ENCODE measurements at places on chromosomes 1 and 21.
A peak's percentile ranks its signal among the peaks of the same experiment; 100 is the strongest.

DNA sequence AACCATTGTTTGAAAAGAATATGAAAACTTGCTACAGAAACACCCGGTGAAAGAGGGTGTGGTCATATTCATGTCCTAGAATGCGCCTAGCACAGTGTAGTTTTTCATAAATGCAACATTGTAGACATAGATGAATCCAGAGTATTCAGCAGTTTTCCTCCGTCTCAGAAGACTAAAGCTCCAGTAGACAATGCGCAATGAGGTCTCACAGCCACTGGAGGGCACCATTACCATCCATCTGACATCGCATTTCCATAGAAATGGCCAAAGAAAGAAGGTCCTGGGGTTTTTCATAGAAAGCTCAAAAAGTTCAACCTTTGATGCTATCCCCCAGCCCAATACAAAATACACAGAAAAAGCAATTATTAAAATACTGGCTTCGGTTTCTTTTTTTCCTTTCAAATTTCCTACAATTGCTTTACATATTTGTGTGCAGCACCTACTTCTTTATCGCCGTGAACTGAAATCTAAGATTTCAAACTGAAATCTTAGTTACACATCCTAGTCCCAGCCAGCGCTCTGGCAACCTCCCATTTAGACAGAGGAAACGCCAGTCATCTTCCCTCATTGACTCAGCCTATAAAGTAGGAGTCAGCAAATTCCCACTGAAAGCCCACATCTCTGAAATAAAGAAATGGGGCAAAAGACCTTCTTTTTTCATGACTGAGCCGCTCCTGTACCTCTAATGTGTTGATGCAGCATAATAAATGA is 3.9 kb upstream of the CD58 start:
- peak; percentile 72 for DNase-seq

GRCh38 chr1:160647329-160647720 is 481 bp upstream of the SLAMF1 start:
- DNase-seq, result no peak

DNA sequence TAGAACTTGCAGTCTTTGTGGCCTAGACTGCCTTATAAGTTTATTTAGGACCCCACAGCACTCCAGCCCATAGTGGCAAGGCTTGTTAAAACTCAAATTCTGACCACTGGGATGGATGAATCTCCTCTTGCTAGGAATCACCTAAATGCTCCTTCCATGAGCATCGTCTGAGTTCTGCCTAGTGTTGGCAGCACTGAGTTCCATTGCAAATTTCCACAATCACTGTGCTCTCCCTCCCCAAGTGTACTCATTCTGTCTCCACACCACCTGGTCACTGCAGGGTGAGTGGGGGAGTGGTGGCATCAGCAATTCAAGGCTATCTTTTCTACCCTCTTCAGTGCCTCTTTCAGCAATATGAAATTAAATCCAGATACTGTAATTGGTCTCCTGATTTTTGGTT is 46.7 kb upstream of the PTBP2 start:
- DNase-seq, result no peak

DNA sequence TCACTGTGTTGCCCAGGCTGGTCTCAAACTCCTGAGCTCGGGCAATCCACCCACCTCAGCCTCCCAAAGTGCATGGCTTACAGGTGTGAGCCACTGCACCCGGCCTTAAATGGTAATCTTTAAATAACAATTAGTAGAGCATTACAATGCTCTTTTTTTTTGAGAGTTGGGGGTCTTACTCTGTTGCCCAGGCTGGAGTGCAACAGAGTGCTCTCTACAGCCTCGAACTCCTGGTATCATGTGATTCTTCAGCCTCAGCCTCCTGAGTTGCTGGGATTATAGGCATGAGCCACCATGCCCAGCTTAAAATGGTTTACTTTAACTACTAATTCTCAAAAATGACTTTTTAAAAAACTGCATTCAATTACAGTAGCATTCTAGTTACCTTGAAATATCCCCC is 52.2 kb downstream of the PIK3R3 start:
- DNase-seq, result no peak

- DNase-seq, result no peak
These were observed 15.7 kb upstream of the PKN2 start for GRCh38 chr1:88668405-88668804.

- peak; percentile 100 for DNase-seq
These were observed at the start of gene JUN for GRCh38 chr1:58783993-58784757. Gene JUN (minus strand): TSS chr1:58784047. CDS start chr1:58783070, 977 bp downstream.

GRCh38 chr21:37058261-37058660 is 14.6 kb downstream of the PIGP start:
- DNase-seq, result no peak

DNA sequence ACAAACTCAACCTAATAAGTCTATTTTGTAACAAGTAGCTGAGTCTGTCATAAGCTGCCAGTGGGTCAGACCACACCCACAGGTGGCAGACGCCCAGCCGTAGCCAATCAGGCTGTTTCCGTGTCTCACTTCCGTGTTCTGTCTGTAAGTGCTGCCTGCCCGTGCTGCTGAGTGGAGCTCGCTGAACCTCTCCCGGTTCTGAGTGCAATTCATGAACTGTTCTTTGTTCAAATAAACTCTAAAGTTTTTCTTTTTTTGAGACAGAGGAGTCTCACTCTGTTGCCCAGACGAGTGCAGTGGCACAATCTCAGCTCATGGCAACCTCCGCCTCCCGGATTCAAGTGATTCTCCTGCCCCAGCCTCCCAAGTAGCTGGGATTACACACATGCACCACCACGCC is 25.1 kb downstream of the POFUT2 start:
- DNase-seq, result no peak

DNA sequence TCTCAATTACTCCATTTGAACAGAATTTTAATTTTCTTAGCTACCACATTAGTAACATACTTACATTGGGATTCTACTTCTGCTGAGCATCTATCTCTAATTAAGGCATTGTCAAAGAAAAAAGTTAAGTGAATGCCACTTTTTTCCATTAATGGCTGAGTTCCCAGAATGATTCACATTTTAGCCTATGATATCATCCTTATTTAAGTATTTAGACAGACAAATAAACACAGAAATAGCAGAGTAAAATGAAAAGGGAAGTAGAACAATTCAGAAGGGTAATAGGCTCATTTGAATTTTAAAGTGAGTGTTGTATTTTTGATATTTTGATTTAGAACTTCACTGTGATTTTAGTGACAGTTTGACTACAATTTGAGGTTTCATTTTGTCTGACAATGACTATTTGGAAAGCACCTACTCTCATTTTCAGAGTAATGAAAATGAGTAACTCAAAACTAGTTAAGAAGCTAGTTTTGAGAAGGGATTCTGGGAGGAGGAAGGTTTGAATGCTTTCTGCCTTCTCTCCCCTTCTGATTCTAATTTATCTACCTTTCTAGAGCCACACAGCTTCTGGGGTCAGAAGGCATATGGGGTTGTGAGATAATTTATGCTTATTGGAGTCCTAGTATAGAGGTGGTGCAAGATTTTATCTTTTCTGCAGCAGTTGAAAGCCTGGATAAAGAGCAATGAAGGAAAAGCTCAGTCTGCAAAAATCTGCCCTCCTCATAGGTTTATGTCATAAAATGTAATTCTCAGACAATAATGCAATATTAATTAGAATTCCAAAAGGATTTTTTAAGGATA is 15.5 kb downstream of the LYPLAL1 start:
- peak; percentile 96 for DNase-seq

- no peak for DNase-seq
These were observed 65.8 kb downstream of the LMO4 start for GRCh38 chr1:87394513-87394912.

DNA sequence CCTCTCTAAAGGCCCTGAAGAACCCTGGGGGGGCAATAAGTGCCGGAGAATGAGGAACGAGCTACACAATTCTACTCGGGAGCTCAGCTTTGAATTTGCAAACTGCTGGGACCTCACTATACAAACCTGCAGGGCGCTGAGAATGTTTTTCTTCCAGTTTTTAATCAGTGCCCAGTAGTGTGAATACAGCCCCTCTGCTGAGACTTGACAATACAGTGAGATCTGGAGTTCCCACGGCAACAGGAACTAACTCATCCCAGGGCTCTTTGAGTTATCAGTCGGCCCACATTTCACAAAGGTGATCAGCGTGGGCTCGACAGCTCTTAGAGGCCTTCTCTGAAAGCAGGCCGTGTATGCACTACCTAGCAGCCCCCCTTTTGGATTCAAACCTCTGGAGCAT is 41.7 kb downstream of the TMEM53 start:
- DNase-seq, result no peak

- DNase-seq, result no peak
These were observed 60.1 kb downstream of the ATG4C start for GRCh38 chr1:62844030-62844429.

- peak; percentile 12 for DNase-seq
These were observed 31.9 kb downstream of the MTARC1 start for GRCh38 chr1:220818421-220819173.

DNA sequence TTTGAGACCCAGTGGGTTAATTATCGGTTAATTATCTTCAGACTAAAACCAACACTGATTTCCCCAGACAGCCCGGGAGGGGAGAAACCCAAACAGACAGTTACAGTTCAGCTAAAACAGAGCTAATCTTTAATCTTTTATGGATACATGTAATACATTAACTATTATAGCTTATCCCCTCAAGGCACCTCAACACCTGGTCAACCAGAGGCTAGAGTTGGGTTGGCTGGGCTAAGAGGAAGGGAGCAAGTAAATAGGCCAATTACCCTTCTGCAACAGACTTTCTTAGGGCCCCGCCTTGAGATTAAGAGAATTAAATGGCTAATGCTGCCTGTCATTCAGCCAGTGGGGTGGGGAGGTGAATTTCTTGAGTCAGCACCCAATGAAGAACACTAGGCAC is 6.6 kb upstream of the MED18 start:
- DNase-seq, result no peak

GRCh38 chr1:213817156-213817555 is 170.6 kb upstream of the PROX1 start:
- DNase-seq, result no peak

DNA sequence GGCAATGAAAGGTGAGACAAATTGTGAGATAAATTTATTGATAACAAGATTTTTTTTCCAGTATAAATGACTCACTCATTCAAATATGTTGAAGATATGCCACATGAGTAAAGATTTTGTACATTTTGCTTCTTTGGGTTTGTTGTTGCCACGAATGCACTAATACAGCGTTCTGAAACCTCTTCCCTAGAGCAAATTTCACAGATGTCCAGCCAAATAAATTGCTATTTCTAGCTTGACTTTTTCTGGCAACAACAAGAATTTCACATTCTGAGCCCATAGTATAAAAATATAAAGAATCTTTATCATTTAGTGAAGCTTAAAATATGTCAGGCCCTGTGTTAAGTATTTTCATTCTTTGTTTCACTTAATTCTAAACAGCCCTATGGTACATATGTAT is 114.5 kb upstream of the COL24A1 start:
- no peak for DNase-seq

- DNase-seq, result no peak
These were observed 748 bp downstream of the PDZK1IP1 start for GRCh38 chr1:47188791-47189785.

DNA sequence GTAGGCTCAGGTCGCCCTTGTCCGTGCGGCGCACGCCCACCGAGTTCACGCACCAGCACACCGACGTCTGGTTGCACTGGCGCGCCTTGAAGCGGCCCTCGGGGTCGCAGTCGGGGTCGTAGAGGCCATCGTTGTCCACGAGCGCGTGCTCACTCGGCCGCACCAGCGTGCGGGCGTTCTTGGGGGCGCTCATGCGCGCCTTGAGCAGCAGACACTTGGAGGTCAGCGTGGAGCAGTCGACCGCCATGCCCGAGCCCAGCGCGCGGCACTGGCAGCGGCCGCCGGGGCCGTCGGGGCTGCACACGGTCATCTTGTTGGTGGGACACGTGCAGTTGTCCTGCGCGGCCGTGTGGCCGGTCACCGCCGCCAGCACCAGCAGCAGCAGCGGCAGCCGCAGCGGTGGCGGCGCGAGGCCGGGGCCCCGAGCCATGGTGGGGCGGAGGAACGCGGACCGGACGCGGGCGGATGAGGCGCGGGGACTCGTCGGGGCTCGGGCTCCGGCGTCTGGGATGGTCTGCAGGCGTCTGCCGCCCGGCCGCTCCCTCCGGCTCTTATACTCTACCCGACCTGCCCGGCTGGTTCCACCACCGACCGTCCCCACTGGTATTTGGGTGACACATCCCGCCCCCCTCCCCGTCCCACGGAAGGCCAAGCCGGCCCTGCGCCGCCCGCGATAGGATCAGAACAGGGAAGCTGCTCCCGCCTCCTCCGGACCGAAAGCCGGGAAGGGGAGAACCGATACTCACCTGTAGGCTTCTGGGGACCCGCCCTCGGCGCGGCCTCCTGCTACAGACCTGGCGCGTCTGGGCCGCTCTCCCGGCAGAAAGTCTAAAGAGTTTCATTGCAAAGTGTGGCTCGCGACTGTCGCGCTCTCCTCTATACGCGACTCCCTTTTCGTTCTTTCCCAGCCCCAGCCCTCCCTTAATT is at the start of gene TACSTD2:
TACSTD2 (minus strand) TSS at position 526 of the 927 bp plus-strand sequence; CDS start at position 430, 96 bp downstream.
- peak; percentile 77 for DNase-seq

DNA sequence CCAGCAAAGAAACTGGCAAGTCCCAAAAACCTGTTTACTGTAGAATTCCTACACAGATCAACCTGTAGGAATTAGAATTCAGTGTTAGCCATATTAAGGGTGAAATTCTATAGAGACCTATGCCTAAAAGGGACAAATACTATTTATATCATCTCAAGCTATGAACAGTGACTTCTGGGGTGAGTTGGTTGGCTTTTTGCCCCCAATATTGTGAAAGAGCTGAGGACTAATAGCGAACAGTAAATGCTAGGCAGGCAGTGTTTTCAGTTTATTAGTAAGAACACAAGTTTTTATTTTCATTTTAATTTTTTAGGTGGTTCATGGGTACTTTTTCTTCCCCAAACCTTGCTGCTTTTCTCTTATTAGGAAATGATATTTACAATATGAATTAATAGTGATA is 15.3 kb downstream of the SLC16A4 start:
- no peak for DNase-seq

DNA sequence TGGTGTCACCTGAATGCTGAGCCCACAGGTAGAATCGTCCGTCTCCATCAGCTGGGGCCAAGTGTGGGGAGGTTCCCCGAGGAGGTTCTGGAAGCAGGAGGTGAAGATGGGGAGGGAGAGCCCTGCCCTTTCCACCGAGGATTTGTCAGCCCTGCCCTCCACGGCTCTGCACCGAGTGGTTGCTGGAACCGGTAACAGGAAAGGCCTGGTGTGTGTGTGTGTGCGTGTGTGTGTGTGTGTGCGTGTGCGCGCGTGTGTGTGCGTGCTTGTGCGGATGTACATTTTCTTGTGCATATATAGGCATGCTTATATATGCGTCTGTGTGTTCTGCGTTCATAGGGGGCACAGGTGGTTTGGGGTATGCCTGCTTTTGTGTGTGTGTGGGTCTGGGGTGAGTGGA is 3.5 kb downstream of the NBL1 start:
- no peak for DNase-seq

- DNase-seq, result peak; percentile 84
These were observed 359.0 kb upstream of the PTBP2 start for GRCh38 chr1:96362623-96363022.
